ENCODE measurements at places on chromosomes 6 and 20.

DNA sequence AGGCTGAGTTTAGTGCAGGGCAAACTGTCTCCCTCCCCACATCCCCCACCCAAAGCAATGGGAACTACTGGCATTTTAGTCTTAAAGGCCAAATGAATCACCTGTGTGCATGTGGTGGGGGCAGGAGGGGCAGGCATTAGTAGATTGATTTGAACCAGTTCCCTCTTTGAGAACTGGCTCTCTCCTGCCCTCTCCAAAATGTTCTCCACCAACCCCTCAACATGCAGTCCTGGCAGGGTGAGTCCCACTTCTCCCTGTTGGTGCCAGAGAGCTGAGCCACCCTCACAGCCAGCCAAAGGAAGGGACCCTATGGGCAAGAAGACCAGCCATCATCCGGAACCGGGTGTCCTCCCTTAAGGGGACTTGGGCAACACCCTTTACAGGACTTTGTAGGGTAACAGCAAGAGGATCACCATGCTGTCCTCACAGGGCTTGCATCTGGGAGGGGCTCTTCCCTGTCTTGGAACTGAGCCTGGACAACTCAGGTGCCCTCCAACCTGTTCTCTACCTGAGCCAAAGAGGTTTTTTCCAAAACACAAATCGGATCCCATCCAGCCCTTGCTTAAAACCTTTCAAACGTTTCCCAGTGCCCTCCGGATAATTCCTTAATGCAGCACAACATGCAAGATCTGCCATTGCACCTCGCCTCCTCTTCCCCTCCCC lies 80.6 kb downstream of the MRPL14 start:
- DNase-seq = no peak

- no peak for DNase-seq
Observed at GRCh38 chr20:3082306-3082951, 2.1 kb downstream of the AVP start.

DNA sequence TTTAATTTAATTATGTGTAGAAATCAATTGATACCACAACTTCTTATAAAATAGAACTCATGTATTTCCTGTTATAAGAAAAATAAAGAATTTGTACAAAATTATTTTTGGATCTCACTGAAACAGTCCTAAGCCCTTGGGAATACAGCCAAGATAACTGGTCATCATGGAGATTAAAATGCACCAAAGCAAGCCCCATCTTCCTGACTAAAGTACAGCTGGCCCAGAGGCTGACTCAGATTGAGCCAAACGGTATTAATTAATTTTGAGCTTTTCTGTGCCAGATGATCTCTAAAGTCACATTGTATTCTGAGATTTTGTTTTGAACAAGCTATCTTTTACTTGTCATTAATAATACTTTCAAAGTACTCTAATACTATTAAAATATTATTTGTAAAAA lies 978.5 kb downstream of the TBC1D32 start:
- DNase-seq = no peak

GRCh38 chr6:80287112-80287511 lies 180.6 kb downstream of the BCKDHB start:
- DNase-seq = no peak

DNA sequence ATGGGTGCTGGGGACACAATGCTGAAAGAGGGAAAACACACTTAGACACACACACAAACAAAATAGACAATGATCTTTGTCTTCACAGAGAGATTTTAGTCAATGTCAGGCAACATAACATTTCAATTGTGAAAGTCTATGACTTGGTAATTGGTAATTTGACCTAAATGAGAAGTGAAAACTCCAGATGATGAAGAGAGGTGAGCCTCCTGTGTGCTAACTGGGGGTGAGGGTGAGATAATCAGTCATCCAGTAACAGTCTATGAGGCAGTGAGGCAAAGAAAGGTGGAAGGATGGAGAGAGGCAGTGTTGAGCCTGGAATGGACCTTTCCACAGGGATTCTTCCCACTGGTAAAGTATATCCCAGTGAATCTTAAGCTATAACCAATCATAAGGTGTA lies 744.2 kb downstream of the MAFB start:
- no peak for DNase-seq

GRCh38 chr20:33459599-33459998 lies 16.0 kb upstream of the SNTA1 start:
- DNase-seq = no peak

GRCh38 chr20:36806049-36806448 lies 32.5 kb upstream of the DSN1 start:
- no peak for DNase-seq
